ENCODE measurements at places on chromosomes 3 and 15. TPM values are rescaled to one million over a fixed set of nuclear protein-coding genes. Genes with fewer than 3 reads are reported as not detected.

TNFSF10 gene
- 11.1 TPM for polyA plus RNA-seq

ADCY5 gene
- polyA plus RNA-seq, result 3.0 TPM

DNA sequence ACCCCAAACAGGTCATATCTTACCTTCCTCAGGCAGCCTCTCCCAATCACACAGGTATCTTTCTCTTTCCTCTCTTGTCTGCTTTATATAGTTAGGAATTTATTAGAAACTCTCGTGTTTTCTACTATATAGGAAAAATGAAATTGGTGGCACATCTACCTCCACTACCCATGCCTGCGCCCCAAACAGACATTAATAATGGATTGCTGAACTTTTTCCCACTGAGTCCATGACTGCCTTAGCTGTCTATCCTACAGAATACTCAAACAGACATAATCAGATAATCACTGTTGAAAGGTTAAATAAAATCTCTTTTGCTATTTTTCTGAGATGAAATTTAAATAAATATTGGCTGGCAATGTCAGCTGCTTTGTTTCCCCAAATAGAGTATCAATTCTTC lies 55.8 kb upstream of the SLC6A11 start:
- DNase-seq, result no peak

OR5H15 gene
- polyA plus RNA-seq, result not detected

GRCh38 chr3:98733053-98733811 lies 29.9 kb upstream of the ST3GAL6 start:
- peak; percentile 22 for DNase-seq

DNA sequence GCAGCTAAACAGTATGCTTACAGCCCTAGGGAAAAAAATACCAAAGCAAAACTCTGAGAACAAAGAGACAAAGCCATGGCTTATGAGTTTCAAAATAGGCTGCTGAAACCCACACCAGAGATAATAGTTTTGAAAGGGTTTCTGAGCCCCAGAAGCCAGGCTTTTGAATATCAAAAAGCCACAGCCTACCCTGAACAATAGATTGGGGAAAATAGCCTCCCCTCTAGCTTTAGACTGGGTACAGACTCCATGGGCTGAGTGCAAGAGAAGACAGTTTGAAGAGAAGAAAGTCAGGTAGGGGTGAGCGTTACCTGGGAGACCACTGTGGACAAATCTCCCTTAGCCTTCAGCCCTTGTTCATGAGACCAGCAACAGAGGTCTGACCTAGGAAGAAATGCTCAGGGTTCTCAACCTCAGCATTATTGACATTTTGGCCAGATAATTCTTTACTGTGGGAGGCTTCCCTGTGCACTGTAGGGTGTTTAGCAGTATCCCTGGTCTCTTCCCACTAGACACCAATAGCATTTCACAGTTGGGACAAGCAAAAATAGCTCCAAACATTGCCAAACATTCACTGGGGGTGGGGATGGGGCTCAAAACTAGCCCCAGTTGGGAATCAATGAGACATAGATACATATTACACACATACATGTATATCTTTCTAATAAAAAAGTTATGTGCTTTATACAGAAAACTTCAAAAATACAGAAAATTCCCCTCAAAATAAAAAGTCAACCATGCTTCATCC lies 11.6 kb upstream of the TAFA4 start:
- no peak for DNase-seq

GRCh38 chr3:44227632-44228031 lies 14.1 kb upstream of the TOPAZ1 start:
- no peak for DNase-seq
